ENCODE measurements at places on chromosomes 11 and 22.

DNA sequence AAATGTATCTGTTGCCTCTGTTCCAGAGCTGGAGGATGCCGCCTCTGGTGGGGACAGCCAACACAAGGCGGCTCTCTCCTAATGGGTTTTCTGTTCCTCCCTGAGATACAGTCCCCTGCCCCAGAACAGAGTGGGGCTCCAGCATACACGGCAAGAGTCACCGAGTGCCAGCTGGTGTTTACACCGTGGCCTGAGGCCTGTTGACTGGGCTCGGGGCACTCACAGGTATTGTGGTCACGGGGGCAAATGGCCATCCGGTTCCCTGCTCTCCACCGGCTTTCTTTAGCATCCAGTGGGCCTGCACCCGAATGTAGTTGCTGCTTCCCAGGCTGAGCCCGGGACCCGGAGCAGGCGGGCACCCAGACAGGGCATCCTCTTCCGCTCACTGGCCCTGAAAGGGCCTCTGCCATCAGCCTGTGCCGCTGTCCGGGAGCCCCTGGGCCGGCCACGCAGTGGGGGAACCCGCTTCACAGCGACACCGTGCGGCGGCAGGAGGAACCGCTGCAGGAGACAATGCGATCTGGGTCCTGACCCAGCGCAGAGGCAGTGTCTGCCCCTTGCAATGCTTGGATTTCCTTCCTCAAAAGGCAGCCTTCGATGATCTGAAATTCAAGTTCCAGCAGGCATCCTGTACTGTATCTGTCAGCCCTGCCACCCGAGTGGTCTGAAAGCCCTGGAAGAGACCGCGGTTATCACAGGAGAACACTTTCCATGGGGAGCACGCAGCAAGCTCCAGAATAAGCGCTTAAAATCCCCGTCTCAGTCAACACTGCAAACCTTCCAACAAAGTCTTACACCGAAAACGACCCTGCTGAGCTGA lies 859 bp upstream of the KRTAP5-5 start:
- no peak for DNase-seq

DNA sequence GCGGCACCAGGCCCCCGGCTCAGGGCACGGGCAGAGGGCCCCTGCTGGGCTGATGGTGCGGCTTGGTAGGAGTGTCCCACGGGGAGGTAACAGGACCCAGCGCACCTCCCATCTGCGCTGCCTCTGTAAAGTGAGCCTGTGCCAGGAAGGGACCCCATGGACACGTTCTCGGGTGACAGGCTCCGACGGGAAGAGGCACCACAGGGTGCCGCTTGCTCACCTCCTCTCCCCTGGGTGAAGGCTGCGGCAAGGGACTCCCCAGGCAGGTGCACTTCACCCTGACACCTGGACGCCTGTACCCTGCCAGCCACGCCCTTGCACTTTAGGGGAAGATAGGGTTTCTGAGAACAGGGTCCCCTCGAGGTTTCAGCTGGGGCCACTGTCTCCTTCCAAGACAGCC lies 48.1 kb downstream of the SHANK2 start:
- DNase-seq = peak; percentile 49

DNA sequence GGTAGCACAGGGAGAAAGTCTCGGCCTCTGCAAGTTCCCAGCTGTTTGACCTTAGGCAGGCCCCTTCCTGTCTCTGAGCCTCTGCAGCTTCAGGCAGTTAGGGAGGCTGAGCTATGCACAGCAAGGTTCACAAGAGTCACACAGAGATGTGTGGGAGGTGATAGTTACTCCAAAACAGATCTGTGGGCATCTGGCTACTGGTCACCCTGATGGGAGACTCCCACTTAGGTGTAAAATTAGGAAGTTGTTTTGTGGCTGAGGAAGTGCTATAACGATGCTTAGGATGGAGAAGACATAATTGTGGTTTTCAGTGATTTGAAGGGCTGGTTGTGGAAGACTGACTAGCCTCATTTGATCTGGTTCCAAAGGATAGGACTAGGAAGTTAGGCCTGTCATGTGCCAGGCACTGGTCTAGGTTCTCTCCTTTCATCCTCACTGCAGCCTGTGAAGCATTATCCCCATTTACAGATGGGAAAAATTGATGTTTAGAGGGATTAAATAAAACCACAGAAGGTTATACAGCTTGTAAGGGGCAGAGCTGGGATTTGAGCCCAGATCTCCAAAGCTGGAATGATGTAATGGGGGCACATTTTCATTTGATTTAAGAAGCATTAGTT lies 13.5 kb downstream of the ACO2 start:
- no peak for DNase-seq

DNA sequence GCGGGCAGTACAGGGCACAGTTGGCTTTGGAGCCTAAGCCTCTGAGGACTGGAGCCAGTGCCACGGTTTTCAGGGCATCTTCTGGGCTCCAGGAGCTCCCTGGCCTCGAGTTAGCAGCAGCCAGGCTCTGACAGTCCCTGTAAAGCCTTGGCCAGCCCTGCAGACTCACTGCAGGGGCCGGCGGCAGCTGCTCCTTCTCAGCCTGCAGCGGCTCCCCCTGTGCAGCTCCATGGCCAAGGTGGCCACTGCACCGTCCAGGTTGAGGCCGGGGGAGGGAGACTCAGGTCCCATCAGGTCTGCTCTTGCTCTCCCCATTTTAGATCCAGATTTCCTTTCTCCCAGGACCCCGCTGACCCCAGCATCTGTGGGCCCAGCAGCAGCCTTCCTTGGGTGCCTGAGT lies 1461.1 kb downstream of the BRD1 start:
- no peak for DNase-seq

DNA sequence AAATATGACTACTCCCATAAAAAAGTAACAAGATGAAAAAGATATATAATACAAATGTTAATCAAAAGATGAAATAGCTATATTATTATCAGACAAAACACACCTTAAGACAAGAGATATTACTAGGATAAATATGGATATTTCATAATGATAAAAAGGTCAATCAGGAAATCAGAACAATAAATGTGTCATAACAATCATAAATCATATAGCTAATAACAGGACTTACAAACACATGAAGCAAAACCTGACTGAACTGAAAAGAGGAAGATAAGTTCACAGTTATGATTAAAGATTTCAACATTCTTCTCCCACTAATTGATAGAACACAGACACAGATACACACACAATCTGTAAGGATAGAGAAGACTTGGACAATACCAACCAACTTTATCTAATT lies 47.2 kb downstream of the EIF3M start:
- DNase-seq = no peak

DNA sequence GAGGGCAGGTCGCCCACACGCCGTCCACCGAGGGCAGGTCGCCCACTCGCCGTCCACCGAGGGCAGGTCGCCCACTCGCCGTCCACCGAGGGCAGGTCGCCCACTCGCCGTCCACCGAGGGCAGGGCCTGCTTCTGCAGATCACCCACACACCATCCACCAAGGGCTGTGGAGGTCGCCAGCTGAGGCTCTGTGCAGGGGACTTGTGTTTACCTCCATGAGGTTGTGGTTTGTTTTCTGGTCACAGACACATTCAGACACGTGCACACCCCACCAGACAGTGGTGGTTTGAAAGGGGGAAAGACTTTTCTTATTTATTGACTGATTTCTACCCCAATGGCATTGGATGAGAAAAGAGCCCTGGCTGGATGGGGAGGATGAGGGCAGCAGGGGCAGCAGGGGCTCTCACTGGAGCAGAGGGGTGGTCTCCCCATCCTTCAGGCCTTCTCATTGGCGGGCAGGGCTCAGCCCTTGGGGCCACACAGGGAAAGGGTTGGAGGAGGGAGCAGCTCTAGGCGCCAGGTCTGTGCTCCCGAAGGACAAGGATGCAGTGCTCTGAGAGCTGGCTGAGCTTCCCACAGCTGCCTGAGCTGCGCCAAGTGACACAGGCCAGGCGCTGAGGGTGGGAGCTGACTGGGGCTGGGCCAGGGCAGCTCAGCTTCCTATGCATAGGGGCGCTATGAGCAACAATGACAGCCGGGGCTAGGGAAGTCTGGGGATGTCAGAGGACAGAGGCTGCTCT lies 252.6 kb upstream of the B3GAT1 start:
- no peak for DNase-seq

GRCh38 chr11:126354631-126355323 lies 709 bp upstream of the ST3GAL4 start:
- DNase-seq = no peak

GRCh38 chr11:126543691-126544090 lies 188.2 kb downstream of the ST3GAL4 start:
- no peak for DNase-seq

- no peak for DNase-seq
Observed at GRCh38 chr11:8933931-8934330, 1.2 kb upstream of the C11orf16 start.

DNA sequence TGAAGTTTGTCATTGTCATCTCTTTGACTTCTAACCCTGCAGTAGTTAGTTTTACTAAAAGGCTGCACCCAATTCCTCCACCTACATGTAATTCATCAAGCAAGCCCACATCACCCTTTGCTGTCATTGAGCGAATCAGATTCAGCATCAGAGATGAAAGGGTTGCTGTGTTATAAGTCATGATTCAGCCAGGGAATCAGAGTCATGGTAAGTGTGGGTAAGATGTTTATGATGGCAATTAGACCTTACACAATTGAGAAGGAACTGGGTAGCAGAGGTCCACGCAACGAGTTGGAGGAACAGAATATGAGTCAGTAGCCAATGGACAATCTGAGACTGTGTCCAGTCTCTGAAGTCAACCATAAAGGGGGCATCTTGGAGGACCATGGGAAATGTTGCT lies 162.8 kb upstream of the SNX19 start:
- no peak for DNase-seq

DNA sequence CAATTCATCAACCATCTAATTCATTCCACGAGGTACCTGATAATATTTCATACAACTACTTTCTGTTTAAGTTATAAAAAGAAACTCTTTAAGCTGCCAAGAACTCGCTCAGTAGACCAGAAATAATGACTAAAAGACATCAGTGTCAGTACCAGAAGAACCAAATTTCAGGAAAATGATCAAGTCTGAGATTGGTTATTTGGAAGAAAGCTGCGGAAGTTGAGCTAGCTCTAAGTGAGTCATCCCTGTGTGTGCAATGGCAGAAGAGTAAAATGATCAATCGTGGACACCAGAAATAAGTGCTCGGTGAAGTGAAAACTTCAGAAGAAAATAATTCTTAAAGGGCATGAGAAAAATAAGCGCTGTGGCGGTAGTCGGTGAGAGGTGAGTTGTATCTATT lies 933.2 kb upstream of the CHORDC1 start:
- no peak for DNase-seq

DNA sequence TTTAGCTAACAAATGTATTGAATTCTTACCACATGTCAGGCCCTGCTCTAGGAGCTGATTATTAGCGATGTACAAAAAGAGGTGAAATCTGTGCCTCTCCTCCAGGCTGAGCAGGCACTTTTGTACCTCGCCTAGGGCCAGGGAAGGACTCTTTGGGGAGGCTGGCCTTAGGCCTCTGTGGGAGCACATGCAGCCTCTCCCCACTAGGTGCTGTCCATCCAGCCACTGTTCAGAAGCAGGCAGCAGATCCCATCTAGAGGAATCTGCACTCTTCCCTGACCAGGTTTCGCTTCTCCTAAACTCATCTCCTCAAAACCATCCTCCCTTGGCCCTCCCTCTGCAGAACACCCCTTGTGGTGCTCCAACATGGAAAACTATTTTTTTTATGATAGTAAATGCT lies 51.9 kb upstream of the WT1 start:
- DNase-seq = no peak

GRCh38 chr11:64367931-64368672 lies 9.1 kb downstream of the RPS6KA4 start:
- no peak for DNase-seq

GRCh38 chr11:63769714-63770455 lies 1.3 kb upstream of the ZFTA start:
- DNase-seq = no peak

DNA sequence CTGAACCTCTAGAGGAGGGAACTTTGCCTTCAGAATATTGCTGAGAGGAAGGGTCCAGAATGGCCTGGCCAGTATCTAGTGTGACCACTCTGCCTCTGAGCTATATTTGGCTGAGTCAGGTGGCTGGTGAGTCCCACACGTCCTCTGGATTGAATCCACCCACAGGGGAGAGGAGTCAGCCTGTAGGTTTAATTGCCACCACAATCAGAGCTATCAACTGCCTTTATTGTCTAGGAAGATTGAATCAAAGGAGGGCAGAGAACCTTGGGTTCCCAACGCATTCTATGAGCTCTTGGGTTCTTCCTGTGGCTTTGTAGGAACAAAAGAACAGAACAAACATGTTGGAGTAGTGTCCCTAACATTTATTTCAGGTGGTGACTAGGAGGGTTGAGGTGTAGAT lies 67.7 kb downstream of the ST3GAL4 start:
- no peak for DNase-seq

DNA sequence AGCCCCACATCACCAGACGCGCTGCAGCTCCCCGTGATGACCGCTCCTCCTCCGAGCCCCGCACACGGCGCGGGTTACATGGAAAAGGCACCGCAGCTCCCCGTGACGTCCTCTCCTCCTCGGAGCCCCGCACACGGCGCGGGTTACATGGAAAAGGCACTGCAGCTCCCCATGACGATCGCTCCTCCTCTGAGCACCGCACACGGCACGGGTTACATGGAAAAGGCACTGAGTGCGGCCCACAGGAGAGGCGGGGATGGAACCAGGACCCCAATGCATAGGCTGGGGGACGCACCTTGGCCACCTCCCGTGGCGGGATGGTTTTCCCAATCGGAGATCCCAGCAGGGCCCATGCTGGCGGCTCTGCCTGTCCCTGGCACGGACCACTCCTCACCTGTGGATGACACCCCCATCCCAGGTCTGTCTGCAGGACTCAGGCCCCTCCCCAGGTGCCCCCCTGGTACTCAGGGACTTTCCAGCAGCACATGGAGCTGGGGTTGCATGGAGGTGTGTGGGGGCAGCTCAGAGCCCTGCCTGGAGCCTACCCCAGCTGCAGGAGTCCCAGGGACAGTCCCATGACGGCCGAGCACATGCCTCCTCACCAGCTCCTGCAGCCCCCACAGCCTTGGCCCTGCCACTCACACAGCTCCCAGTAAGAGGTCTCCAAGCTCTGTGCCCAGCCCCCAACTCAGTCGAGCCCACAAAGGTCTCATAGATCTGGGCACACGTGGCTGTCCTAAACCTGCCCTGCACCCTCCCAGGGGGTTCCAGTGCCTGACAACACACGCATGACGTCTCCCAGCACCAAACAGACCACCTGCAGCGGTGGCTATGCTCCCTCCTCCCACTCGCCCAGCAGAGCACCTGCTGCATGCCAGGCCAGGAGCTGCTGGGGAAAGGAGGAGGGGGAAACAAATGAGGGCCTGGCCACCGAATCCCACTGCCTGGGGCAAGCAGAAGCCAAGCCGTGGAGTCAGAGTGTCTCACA lies 166.6 kb downstream of the BRD1 start:
- DNase-seq = no peak

DNA sequence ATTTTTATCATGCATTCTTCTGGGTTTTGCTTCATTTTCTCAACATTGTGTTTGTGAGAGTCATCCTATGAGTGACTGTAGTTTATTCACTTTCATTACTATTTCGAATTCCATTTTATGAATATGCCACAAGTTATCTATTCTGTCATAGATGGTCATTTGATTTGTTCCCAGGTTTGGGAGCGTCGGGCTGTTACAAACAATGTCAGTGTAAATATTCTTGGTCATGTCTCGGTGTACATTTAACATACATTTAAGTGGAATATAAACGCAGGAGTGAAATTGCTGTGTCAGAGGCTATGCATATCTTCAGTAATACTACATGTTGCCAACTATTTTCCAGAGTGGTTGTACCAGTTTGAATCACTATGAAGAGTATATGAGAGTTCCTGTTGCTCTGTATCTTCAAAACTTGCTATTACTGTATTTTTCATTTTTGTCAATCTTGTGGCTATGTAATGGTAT lies 2.4 kb downstream of the TRIM44 start:
- DNase-seq = no peak

- no peak for DNase-seq
Observed at GRCh38 chr11:20584093-20584774, 15.2 kb upstream of the SLC6A5 start.
